ENCODE measurements at places on chromosomes 4 and X.

- DNase-seq, result no peak
Observed at GRCh38 chr4:32148111-32148666, 1428.0 kb downstream of the PCDH7 start.

DNA sequence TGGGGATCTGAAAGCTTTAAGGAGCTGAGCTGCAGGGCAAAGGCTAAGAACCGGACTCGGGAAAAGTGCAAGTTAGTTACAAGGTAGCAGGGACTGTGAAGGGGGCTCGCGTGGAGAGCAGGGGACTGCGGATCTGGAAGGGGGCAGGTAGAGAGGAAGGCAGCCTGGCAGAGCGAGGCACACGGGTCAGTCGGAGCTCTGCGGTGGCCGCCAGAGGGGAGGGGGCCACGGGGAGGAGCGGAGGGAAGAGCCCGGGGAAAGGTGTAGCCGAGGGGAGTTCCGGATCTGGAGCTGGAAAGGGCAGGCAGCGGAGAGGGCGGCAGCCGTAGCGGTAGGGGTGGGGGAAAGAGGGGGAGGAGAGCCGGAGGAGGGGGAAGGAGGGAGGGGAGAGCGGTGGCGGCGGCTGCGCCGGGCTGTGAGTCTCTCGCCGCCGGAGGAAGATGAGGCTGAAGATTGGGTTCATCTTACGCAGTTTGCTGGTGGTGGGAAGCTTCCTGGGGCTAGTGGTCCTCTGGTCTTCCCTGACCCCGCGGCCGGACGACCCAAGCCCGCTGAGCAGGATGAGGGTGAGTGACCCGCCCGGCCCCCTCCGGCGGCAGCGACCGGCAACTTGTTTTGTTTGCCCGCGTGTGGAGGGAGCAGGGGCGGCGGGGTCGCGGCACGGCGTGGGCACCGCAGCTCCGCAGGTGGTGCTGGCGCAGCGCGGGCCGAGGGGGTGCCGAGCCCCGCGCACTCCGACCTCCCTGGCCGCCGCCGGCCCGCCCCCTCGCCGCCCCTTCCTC is at the start of gene GALNT7:
GALNT7 (plus strand) TSS at position 416 of the 782 bp plus-strand sequence; CDS start at position 441, 25 bp downstream.
- peak; percentile 30 for DNase-seq

DNA sequence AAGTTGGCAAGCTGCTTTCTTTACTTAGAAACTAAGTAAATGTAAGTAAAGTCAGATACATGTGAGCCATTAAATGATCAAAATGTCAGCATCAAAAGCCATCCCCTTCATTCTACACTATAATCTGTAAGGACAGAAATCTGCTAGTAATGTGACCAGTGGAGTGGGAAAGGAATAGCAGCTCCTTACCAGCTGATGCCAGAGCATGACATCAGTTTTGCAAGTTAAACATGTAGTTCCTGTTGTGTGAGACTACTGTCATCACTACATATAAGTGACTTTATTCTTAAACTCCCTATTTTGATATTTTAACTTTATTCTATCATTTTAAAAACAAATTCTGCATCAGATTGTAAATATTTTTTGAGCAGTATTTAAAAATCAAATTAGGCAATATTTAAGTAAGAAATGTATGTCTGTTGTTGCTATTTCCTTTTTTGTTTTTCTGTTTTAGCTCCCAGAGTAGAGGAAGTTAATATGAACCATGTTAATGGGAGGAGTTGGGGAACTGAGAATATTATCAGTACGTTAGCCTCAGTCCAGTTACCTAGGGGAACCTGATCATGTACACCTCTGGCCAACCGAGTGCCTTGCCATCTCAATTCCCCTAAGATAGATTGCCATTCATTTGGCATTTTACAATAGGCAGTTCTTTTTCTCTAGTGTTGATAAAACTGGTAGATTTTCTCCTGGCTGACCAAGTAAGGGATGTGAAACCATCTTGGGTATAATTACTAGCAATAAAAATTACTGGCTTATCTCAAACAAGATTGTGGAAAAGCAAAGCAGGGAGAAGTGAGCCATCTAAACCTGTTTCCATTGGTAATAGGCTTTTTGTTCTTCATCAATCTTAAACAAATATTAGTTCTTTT is 34.7 kb downstream of the CCNI start:
- DNase-seq, result no peak

DNA sequence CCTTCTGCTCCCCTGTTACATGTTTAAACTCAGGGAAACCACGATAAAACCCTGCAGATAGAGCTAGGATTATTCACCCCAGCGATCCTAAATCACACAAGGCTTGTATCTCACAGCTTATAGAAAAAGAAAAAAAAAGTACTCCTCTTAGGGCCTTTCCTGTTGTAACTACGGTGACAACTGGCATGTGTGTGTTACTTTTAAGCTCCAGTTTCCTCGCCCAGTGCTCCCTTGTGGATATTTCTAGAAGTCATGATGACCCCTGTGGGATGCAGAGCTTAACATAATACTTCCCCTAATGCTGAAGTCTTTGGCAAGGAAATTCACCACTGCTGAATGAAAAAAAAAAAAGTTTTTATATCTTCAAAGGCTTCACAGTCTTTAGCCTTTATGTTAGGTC is 114.7 kb downstream of the NWD2 start:
- DNase-seq, result no peak

- DNase-seq, result no peak
Observed at GRCh38 chr4:173213296-173213695, 44.7 kb downstream of the GALNT7 start.

GRCh38 chrX:72041176-72041575 is 90.5 kb downstream of the RTL5 start:
- no peak for DNase-seq

DNA sequence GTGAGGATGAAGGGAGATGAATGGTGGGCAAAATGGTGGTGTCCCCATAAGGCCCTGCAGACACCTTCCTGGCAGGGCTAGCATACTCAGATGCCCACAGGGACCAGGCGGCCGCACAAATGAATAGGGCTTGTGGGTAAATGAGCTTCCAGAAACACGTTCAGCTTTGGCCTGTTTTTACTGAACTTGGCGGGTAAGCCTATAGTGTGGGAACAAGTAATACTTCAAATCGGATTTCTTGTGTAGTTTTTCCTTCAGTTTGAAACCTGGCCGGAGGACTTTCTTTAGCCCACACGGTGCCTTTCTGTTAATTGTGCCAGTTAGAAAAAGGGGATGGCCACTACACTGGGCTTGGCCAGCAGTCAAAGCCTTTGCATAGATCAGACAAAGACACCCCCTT is 22.8 kb downstream of the SMS start:
- DNase-seq, result no peak

DNA sequence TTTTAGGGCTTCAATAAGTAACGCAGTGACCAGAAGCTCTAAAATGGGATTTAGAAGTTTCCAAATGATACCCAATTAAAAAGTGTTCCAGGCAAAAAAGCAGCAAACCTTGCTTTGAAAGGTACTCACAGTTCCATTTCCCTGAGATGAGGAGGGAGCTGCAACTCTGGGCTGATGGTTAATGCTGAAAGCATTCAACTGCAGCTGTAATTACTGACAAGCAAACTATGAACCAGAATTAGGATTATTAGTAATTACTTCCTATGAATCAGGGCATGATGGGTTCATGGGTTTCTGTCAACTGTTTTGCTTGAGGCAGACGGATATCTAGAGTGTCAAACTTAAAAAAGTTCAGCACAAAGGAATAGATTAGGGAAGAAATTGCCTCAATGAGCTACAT is 357.4 kb downstream of the STIM2 start:
- no peak for DNase-seq

- DNase-seq, result no peak
Observed at GRCh38 chr4:81214144-81214880, 710 bp downstream of the PRKG2 start.

GRCh38 chr4:26937567-26937966 is 76.9 kb downstream of the STIM2 start:
- no peak for DNase-seq

DNA sequence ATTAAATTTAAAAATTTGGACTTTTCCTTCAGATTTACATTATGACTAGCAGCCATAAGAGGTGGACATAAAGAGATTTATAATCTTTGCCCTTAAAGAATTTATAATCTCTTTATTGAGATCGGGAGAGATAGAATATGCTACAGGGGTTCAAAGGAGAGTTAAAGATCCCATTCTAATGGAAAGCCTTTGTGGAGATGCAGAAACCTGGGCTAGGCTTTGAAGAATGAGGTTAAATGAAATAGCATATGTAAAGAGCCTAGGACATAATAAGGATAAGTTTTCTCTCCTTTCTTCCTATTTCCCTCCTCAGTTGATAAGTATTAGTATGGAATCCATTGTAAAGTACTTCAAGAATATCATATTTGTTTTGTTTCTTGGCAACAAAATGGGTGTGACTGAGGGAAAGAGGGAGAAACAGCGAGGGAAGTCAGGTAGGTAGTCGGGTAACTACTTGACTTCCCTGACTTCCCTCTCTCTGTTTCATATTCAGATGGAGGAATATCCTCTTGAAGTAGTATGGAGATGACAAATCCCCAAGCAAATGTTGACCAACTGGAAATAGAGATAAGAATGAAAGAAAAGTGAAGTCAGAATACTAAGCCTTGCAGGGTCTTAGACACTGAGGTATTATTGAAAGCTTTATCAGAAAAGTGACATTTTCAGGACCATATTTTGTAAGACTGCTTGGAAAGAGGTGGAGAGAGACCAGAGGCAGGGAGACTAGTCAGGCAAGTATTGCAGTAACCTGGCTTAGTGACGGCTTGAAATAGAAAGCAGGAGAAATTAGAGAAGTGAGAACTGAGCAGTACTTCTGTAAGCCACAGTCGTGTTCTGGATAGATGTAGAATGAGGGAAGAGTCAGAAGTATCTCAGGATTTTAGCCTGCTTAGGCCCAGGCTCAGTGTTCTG is 82.9 kb downstream of the PDLIM5 start:
- no peak for DNase-seq

DNA sequence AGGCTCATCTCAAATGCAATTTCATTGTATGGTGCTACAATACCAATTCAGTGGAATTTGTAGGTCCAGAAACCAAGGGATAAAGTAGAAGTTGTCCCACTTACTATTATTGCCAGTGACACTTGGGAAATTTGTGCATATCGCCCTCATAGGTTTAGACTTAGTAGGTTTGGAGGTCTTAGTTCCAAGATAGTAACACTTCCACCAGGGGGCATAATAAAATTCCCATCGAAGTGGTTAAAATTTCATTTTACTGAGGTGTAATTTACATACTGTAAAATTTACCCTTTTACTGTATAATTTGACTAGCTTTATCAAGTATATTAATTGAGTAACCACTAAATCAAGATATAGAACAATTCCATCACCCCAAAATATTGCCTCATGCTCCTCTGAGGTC is 174.6 kb downstream of the INPP4B start:
- DNase-seq, result no peak

- DNase-seq, result peak; percentile 74
Observed at GRCh38 chrX:38327007-38327774, at the start of gene RPGR. Gene RPGR, minus strand, starts transcription at chrX:38327509. Its CDS starts 142 bp downstream, at chrX:38327367.

- no peak for DNase-seq
Observed at GRCh38 chrX:19882066-19882775, 5.2 kb downstream of the SH3KBP1 start.

DNA sequence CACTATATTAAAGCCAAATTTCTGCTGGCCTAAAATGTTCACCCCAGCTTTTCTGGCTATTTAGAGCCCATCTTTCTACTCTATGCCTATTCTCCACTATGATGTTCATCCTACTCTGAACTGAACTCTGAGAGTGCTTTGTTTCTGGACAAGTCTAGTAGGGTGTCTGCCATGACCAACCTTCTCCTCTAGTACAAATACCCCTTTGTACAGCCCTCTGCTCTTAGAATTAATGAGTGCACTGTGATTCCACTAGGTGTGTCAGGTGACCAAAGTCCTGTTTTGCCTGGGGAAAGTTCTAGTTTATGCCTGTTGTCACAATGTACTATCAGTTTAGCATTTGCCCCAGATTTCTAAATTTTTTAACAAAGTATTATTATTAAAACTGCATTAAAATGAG is 388.1 kb upstream of the MAD2L1 start:
- no peak for DNase-seq

DNA sequence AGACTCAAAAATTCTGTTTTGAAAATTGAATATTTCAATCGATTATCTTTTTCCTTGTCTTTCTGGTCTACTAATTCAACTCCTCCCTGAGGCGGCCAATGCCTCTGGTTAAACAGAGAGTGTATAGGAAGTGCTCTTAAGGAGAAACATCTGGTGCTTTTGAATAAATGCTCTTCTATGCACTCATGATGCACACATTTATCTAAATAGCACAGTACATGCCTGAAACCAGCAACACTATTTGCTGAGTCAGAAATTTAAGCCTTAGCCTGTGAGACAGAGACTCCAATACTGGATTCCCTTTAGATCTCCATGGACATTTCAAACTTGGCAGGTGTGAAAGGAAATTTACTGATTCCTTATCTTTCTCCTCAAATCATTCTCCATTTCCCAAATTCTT is 118.6 kb downstream of the SLIT2 start:
- no peak for DNase-seq

- no peak for DNase-seq
Observed at GRCh38 chr4:179292468-179292867, 1850.2 kb upstream of the AGA start.

- no peak for DNase-seq
Observed at GRCh38 chrX:15334561-15334960, 762 bp downstream of the PIGA start.

DNA sequence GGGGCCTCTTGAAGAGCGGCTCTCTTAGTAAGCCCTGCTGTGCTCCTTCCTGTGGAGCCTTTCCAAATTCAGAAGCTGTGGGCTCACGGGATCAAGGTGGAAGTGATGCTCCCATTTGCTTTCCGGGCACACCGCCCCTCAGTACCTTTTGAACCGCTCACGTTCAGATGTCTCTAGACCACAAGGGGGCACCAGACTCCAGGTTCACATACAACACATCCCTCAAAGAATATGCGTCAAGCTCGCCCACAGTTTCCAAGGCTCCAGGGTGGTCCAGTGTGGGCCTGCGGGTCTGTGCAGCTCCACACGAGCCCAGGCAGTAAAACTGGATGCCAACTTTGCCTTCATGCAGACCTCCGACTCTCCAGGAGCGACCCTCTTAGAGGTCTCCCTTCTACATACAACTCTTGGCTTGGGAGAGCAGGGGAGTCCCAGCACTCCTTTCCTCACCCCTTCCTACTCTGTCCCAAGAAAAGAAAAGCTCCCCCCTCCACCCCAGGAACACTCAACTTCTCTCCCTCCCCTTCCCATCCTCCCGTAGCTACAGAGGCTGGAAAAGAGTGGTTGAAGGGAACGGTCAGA is 11.0 kb downstream of the SUPT20HL1 start:
- DNase-seq, result peak; percentile 7

DNA sequence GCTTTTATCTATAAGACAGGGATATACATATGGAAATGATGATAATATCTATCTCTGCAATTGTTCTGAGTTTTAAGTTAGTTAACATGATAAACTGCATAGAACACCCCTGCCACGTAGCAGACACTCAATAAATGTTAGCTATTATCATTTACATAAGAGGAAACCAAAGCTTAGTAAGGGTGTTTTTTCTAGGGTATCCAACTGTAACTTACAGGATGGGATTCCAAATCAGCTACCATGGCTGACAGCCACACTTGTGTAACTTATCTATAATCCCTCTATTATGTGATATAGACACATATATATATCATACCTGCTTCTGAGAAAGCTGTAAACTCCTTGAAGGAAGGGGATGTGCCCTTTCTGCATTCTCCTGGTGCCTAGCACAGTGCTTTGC is 1.1 kb upstream of the SPARCL1 start:
- no peak for DNase-seq
